T1000 (cell line): ENCODE measurements at places on chromosomes 3 and 15.

DNA sequence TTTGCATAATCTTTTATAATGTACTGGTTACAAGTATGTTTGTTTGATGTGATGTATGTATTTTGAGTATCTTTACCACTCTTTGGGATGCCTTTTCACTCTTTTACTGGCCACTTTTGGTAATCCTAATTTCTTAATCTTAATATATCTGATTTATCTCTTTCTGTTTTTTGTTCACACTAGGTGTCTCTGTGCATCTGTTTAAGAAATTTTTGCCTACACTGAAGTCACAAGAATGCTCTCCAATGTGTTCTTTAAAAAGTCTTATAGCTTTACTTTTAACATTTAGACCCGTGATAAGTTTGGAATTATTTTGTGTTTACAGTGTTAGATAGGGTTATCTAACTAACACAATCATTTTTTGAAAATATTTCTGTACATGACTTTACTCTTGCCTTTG, 659.1 kb downstream of the SI start:
- no peak for DNase-seq

DNA sequence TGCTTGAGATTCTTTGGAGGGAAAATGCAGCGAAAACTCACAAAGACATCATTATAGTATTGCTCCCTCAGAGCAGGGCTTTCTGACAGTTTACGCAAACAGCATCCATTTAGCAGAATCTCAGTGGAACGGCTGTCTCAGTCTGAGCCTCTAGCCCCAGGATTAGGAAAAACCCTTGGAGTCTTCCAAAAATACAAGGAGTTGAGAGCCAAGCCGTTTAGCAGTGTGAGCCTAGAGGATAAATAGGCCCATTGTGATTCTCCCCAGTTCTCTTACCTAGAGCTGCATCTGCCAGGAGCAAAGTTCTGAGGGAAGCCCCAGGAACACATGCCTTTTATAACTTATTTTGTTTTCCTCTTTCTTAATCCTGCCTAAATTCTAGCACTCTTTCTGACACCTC, 359.6 kb downstream of the NTRK3 start:
- no peak for DNase-seq

GRCh38 chr3:140251678-140252077, 316.7 kb downstream of the CLSTN2 start:
- no peak for DNase-seq

GRCh38 chr3:12308517-12308916, 19.6 kb downstream of the PPARG start:
- DNase-seq = no peak

- no peak for DNase-seq
Measured at GRCh38 chr15:60827492-60827891, 348.6 kb upstream of the ICE2 start.

DNA sequence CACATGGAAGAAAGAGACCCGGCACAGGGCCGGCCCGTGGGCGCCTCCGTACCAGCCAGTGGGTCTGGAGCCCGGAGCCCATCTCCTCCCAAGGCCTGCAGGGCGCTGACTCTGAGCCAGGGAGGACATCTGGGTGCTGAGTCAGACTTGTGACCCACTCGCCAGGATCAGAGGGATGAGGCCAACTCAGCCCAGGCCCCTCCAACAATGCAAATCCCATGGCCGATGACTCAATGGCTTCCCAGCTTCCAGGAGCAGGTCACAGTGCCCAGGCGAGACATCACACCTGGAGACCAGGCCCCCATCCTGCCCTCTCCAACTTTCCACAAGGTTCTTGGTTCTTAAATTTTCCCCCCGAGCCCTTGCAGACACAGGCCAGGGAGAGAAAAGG, 95.1 kb downstream of the LRIG1 start:
- DNase-seq = peak; percentile 55
